ENCODE measurements at places on chromosomes 2 and 18.
A peak's percentile ranks its signal among the peaks of the same experiment; 100 is the strongest.

GRCh38 chr2:105373895-105374401 lies 24.9 kb downstream of the FHL2 start:
- no peak for DNase-seq

- DNase-seq, result no peak
These were observed 3.8 kb downstream of the GBX2 start for GRCh38 chr2:236164201-236164924.

GRCh38 chr2:41668529-41668928 lies 379.3 kb upstream of the PKDCC start:
- no peak for DNase-seq

GRCh38 chr18:24413148-24413547 lies 13.3 kb upstream of the IMPACT start:
- peak; percentile 25 for DNase-seq

- DNase-seq, result peak; percentile 52
These were observed 268.8 kb downstream of the TWIST2 start for GRCh38 chr2:239116456-239117246.

- DNase-seq, result no peak
These were observed 3.9 kb upstream of the RPL31 start for GRCh38 chr2:100998235-100998573.

DNA sequence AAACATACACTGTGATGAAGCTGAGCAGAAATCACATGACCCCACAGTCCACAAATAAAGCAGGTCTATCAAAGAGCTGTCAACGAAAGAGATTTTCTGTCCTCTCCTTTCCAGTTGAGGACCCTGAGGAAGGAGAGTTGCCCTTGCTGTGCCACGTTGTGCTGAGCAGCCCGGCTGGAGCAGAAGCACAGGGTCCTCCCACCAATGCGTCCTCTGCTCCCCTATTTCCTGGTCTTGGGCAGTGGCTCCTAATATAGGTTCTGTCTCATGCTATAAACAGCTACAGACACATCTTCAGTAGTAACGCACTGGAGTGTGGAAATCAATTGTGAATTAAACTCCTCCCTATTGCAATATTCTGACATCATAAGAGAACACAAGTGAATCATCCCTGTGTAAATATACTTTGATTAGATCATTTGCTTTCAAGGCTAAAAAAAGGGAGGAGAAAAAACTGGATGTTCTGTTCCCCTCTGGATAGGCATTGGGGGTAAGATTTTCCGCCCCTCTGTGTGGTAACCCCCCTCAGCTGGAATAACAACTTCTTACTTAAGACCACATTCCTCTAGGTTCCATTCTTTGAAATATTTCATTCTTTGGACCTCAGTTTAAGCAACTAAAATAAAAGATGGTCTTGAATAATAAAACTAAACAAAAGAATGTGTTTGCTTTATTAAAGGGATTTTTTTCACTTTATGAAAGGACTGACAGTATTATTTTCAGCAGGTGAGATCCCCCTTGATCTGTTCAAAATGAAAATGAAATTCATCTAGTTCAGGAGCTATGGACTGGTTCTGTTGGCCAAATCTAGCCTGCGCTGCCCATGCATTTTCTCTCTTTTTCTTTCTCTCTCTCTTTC lies 8.3 kb upstream of the RHOB start:
- peak; percentile 80 for DNase-seq

GRCh38 chr2:196555726-196556125 lies 83.8 kb upstream of the CCDC150 start:
- no peak for DNase-seq

DNA sequence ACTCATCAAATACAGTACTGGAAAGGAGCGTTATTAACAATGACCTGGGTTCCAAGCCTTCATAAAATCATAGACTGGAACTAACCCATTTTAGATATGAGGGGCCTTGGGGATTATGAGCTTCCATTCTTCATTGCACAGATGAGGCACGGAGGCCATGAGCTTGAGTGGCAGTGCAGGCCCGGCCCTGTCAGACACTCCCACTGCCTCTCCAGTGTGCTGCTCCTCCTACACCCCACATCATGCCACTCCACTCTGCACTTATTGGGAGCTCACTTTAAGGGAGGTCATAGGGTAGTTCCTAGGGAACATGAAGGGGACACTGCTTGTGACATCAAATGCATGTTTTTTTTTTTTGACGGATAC lies 77.9 kb downstream of the TSN start:
- DNase-seq, result no peak

DNA sequence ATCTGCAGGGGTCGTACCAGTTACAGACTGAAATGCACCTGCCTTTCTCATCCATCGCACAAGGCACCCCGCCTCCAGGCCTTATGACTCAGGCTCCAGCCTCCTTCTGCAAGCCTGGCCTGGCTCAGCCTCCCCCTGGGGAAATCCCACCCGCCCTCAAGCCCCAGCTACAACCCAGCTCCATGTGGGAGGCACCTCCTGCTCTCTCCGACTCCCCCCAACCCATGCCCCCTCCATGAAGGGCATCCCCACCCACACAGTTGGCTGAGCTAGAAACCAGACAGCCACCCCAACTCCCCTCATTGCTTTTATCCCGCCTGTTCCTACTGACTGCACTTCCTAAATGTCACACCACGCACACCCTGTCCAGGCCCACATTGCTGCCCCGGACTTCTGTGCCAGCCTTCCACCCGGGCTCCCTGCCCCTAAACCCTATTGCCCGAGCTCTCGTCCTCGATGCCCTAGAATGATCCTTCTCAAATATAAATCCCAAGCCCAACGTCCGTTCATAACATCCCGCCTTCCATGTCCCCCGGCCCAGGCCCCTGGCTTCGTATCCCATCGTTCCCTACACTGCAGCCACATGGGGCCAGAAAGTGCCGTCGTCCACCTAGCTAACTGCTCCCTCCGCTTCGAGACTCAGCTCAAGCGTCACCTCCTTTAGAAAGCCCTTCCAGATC lies 9.9 kb downstream of the DNMT3A start:
- DNase-seq, result no peak

DNA sequence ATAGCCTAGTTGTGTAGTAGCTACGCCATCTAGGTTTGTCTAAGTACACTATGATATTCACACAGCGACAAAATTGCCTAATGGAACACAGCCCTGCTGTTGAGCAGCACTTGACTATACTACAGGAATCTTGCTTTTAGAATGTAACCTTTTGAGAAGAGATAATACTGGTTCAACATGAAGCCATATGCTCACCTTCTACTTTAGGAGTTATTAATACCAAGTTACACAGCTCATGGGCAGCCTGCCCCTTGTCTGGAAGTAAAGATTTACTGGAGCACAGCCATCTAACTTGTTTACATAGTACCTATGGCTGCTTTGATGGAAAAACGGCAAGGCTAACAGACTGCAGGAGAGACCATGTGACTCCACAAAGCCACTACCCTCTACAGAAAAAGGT lies 174.8 kb downstream of the DYM start:
- DNase-seq, result no peak

DNA sequence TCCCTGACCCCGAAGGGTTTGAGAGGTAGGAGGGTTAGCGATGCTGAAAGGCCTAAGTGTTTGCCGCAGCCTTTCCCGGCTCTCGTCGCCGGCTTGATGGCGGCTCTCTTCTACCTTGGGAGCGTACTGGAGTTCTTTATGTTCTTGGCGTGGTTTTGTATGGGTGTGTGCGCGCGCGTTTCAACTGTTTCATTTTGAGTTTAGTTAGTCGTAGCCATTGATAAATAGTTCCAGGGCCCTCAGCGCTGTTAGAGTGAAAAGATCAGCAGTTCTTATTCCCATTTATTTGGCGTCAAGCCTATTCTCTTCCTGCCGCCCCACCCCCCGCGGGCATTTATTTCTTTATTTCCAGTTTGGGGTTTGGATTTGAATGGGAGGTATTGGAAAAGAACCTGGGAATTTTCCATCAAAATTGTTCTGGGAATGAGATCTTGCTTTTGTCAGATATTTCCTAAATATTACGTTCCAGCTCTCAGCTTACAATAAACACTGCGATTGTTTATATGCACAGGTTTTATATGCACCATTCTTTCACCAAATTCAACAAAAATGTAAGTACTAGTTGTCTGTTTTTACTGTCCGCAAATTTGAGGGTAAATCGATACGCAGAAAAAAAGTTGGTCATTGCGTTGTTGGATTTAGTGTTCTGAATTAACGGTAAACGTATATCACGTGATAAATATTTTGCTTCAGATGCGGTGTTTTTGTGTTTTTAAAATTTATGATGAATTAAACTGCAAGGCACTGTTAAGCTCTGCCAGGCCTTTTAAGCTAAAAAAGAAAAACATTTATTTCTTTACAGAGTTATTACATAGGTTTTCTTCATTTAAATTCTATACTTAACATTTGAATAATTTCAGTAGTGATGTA lies 954 bp downstream of the CCNT2 start:
- DNase-seq, result peak; percentile 53

DNA sequence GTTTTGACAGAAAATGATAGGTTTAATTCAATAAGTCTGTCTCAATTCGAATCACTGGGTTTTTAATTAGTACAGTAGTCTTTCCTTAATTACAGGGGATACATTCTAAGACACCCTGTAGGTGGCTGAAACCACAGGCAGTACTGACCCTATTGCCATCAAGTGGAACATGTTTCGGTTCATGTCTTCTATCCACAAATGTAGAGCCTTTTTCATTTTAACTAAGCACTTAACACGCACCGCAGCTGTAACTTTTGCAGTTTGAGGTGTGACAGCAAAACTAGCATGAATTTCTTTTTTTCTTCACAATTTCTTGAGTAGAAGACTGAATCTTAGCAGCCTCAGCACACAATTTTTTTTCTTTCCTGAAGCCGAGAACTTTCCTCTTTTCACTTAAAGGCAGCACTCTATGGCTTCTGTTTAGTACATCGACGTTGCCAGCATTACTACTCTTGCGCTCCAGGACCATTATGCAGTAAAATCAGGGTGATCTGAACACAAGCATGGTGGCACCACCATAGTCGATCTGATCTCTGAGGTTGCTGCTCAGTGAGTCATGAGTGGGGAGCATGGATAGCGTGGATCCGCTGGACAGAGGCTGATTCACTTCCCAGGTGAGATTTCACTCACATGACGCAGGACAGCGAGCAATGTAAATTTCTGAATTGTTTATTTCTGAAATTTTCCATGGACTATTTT lies 805.1 kb downstream of the RNF144A start:
- DNase-seq, result no peak

GRCh38 chr2:121650315-121650930 lies 1.2 kb upstream of the CLASP1 start:
- DNase-seq, result peak; percentile 48

DNA sequence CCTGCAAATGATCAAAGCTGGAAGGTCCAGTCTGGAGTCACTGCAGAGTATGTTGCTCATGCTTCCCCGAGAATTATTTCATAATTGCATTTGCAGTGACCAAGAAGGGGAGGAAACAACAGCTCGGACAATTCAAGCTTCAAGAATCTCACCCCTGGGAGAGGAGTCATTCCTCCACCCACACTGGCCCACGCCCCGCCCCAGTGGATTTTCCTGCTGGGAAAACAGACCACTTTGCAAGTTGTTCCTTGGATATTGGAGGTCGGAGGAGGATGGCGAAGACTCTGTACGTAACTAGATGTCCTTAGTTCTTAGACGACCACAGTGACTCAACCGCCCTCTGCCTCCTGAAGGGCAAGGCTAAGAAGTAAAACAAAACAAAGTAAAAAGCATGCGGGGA lies 159.4 kb downstream of the TPO start:
- DNase-seq, result peak; percentile 26

DNA sequence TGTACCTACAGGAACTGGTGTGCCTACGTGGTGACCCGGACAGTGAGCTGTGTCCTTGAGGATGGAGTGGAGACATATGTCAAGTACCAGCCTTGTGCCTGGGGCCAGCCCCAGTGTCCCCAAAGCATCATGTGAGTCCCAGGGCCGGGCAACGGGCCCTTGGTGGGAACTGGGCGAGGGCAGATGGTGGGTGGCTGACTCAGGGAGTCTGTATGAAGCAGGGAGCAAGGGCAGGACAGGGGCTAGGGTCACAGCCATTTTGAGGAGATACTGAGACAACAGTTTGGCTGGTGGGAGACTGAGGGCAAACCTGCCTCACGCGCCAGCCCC lies 1.7 kb downstream of the EMILIN1 start:
- no peak for DNase-seq

DNA sequence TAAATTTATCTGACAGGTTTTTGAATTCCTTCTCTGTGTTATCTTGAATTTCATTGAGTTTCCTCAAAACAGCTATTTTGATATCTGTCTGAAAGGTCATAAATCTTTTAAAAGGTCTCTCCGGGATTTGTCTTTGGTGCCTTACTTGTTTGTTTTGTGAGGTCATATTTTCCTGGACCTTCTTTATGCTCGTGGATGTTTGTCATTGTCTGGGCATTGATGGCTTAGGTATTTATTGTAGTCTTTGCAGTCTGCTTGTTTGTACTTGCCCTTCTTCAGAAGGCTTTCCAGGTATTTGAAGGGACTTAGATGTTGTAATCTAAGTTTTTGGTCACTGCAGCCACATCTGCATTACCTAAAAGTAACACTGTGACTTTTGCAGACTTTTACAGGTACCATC lies 355.2 kb downstream of the PARD3B start:
- no peak for DNase-seq

GRCh38 chr2:174682578-174683391 lies 81.5 kb downstream of the CHRNA1 start:
- peak; percentile 80 for DNase-seq

DNA sequence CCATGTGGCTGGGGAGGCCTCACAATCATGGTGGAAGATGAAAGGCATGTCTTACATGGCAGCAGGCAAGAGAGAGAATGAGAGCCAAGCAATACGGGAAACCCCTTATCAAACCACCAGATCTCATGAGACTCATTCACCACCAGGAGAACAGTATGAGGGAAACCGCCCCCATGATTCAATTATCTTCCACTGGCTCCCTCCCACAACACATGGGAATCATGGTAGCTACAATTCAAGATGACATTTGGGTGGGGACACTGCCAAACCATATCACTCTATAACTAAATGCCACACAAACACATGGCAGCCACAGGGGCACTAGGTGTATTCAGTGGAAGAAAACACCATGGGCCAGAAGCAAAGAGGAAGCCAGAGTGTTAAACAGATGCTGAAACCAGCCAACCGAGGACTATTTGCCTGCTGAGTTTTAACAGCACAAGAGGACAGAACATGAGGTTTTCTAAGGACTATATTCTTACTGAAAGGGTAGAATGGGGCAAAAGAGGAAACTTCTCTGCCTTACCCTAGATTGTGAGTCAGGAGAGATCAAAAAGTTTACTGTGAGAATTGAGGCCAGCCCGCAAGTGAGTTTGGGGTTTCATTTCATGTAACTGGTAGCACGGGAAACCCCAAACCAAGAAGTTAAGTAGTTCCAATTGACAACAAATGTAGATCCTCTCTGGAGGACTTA lies 49.2 kb downstream of the SIGLEC15 start:
- peak; percentile 53 for DNase-seq

GRCh38 chr2:68412127-68412819 lies 47.2 kb downstream of the PLEK start:
- DNase-seq, result no peak

DNA sequence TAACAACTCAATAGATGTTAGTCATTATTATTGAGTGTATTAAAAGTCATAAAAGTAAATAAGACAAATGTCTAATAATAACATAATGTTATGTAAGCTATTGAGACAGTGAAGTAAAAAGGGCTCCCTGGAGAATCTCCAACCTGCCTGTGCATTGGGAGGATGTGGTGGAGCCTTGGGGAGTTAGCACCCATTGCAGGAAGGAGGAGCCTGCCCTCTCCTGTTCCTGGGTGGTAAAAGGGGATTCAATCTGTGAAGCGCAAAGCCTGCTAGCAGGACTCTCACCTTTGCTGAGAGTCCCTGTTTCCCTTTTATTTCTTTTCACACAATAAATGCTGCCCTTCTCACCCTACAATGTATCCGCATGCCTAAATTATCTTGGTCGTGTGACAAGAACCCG lies 206.1 kb downstream of the RAB3GAP1 start:
- DNase-seq, result peak; percentile 13
